ENCODE measurements at places on chromosomes 4 and X.

GRCh38 chr4:141540643-141541042 lies 95.7 kb upstream of the IL15 start:
- DNase-seq: no peak

- DNase-seq: no peak
These were observed 90.5 kb upstream of the CD99 start for GRCh38 chrX:2600564-2600963.

GRCh38 chrX:43481576-43481975 lies 174.5 kb upstream of the MAOA start:
- DNase-seq: no peak

DNA sequence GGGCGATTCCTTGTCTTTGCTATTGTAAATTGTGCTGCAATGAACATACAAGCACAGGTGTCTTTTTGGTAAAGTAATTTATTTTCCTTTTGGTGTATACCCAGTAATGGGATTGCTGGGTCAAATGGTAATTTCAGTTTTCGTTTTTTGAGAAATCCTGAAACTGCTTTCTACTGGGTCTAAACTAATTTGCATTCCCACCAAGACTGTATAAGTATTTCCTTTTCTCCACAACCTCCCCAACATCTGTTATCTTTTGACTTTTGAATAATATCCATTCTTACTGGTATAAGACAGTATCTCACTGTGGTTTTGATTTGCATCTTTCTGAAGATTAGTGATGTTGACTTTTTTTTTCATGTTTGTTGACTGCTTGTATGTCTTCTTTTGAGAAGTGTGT lies 2506.0 kb downstream of the PCDH7 start:
- DNase-seq: peak; percentile 52

DNA sequence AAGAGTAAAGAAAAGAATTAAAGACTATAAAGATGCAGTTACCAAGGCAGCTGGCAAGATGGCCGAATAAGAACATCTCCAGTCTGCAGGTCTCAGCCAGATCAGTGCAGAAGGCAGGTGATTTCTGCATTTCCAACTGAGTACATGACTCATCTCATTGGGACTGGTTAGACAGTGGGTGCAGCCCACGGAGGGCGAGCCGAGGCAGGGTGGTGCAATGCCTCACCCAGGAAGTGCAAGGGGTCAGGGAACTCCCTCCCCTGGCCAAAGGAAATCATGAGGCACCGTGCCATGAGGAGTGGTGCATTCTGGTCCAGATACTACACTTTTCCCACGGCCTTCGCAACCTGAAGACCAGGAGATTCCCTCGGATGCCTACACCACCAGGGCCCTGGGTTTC lies 20.5 kb downstream of the SPIN4 start:
- no peak for DNase-seq

DNA sequence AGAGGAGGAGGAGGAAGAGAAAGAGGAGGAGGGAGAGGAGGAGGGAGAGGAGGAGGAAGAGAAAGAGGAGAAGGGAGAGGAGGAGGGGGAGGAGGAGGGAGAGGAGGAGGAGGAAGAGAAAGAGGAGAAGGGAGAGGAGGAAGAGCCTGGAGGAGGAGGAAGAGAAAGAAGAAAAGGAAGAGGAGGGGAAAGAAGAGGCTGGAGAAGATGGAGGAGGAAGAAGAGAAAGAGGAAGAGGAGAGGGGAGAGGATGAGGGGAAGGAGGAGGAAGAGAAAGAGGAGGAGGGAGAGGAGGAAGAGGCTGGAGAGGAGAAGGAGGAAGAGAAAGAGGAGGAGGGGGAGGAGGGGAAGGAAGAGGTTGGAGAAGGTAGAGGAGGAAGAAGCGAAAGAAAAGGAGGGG lies 46.0 kb upstream of the SHOX start:
- DNase-seq: no peak
